ENCODE measurements at places on chromosomes 2 and 18. TPM values are rescaled to one million over a fixed set of nuclear protein-coding genes. Genes with fewer than 3 reads are reported as not detected.

The TMEM131 gene
- polyA plus RNA-seq, result 49.8 TPM

The SNED1 gene
- 7.4 TPM for polyA plus RNA-seq

The WDR12 gene
- 92.9 TPM for polyA plus RNA-seq

The FAP gene
- 19.3 TPM for polyA plus RNA-seq

DNA sequence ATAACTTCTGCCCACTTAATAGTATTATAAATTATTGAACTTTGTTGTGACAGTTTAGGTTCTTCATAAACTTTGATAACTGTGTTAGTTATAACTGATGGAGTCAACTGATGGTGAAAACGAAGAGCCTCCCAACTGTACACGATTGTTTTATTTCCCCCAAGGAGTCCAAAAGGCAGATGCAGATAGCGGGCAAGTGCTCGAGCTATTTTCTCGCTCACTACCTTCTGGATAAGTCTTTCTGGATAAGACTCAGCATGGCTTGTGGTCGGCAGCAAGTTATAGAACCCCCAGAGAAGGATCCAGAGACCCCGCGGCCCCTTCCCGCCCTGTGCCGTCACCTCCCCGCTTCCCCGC, 517 bp downstream of the GCFC2 start:
- DNase-seq, result no peak

- no peak for DNase-seq
Observed at GRCh38 chr2:136522724-136523123, 242.6 kb upstream of the THSD7B start.

- no peak for DNase-seq
Observed at GRCh38 chr2:98102878-98103277, 15.9 kb downstream of the VWA3B start.

GRCh38 chr18:79570266-79571201, 109.1 kb upstream of the CTDP1 start:
- no peak for DNase-seq

DNA sequence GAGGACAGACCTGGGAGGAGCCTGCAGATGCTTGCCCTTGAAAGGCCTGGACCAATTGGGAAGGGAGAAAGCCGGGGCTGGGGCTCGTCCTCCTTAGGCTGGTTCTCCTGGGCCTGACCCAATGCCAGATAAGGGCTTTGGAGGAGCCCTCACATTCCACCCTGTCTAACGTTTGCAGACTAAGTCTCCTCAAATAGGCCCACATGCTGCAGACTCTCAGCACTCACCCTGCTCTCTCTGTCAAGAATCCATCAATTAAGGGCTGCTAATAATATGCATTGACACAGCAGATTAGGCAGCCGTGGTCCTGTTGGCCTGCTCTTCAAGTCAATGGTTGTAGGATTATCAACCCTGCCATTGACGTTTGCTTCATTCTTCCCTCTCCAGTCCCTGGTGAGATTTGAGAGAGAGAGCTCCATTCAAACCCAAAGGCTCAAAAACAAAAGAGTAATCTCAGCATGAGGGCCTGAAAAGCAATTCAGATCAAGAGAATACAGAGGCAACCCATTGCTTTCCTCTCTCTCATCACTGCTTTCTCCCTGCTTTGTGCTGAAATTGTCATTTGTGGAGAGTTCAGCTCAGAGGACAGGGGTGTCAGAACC, 167.6 kb downstream of the INSIG2 start:
- DNase-seq, result no peak

- DNase-seq, result peak; percentile 64
Observed at GRCh38 chr2:48733067-48733503, 22.4 kb downstream of the LHCGR start.

All from left renal cortex interstitium (tissue), 4 donors.